ENCODE measurements at places on chromosomes 3 and 15. TPM values are rescaled to one million over a fixed set of nuclear protein-coding genes. Genes with fewer than 3 reads are reported as not detected.

LOXL1 gene
- total RNA-seq, result 8.8 TPM

PTH1R gene
- total RNA-seq, result not detected

HESX1 gene
- not detected for total RNA-seq

DNA sequence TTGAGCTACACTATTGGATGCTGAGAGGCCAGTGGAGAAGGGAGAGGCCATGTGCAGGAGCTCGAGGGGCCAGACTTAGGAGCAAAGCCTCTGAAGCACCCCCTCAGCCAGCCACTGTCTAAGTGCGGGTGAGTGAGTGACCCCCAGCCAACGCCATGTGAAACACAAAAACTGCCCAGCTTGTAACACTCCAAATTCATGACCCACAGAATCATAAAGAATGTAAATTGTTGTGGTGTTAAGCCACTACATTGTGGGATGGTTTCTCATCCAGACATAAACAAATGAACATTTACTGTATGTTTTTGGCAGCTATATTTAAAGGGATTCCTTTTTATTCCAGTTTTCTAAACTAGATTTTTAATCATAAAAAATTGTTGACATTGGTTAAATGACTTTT lies 27.2 kb upstream of the TMEM158 start:
- no peak for DNase-seq

DNA sequence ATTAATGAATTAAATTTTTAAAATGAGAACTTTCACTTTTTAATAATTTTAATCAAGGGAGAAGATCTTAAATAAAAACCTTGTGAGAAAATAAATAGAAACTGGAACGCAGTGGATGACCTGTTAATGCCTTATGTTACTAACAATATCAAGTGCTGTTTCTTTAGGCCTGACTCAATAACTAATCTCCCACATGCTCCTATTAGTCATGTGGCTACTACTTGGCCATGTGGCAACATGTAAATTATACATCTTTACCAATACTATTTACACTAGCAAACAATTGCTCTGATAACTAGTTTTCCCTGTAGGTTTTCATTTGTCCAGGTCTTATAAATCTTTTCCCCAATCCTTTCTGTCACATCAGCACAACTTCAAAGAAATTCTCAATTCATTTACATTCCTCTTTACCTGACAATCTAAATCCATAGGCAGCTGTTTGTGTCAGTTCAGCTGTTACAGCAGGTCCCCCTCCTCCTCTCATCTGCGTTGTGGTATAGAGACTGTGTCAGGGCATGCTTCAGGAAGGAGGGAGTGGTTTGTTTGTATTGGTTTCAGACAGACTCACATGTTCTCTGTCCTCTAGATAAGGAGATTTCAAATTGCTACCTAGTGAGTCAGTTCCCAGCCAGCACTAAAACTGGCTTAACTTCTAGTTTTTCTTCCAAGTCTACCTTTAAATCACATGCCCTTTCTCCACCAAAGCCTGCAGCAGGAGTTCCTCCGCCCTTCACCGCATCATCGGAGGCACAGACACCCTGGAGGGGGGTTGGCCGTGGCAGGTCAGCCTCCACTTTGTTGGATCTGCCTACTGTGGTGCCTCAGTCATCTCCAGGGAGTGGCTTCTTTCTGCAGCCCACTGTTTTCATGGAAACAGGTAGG lies 11.3 kb upstream of the C3orf52 start:
- peak; percentile 41 for DNase-seq

GRCh38 chr15:100687582-100688141 lies 85.3 kb downstream of the ASB7 start:
- no peak for DNase-seq

CPLX3 gene
- total RNA-seq, result 0.28 TPM

- DNase-seq, result no peak
Measured at GRCh38 chr3:77935418-77935817, 895.5 kb downstream of the ROBO2 start.
